ENCODE measurements at places on chromosomes 3 and 15.

- no peak for DNase-seq
These were observed 164.3 kb upstream of the IL12A start for GRCh38 chr3:159824333-159824732.

- no peak for DNase-seq
These were observed 393.3 kb upstream of the CBLB start for GRCh38 chr3:106261915-106262683.

- DNase-seq: no peak
These were observed 82.4 kb downstream of the WWTR1 start for GRCh38 chr3:149575213-149575960.

DNA sequence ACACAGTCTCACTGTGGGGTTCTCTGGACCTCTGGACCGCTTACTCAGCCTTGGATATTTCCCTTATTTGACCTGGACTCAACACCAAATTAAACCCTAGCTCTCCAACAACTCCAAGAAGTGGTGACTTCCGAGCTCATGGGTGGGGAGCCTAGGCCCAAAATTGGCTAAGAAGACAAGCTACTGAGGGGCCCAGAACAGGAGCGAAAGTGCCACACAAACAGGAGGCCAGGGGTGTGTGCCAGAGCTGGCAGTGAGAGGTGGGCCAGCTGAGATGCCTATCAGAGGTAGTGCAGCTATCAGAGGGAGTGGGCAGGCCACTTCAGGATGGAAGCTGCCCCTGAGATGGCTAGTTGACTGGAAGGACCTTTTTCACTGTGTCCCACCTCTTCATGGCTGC lies 151.1 kb upstream of the PRR20G start:
- no peak for DNase-seq

DNA sequence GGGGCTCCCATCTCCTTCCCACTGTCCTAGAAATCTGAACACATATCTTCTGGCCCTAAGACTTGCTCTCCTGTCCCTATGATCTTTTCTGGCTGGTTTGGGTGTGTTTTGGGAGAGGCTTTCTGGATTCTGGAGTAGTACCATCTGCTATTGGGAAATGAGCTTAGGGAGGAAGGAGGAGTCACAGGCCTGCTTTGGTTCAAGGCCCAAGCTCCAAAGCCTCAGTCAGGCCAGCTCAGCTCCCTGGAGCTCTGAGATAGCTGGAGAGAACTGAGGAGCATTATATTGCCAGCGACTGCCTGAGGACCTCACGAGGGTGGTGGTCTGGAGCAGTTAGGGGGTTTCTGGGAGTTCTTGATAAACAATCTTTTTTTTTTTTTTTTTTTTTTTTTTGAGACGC lies 18.7 kb downstream of the RASGRF1 start:
- no peak for DNase-seq
